ENCODE measurements at places on chromosomes 6 and 20.

DNA sequence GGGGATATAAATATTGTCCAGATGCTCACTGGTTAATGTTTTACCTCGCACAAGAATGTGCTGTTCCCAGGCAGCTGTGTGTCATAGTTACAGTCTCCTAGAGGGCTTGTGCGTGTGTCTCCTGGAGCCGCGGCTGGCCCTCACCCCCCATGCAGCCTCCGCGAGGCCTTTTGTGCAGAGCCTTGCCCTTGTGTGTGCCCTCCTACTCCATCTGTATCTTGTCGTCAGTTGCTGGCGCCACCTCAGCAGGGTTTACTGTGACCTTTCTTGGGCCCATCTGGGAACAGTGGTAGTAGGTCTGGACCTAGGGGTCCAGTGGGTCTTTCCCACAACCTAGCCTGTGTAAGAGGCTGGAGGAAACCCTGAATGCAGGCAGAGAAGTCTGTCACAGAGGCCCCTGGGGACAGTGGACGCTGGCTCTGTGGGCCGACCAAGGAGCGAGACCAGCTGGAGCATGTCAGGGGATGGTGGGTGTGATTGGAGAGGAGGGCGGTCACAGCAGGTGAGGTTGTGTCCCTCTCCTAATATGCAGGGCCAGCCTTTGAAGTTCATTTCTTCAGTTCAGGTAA, 35.2 kb downstream of the PPP1R14C start:
- DNase-seq, result no peak

DNA sequence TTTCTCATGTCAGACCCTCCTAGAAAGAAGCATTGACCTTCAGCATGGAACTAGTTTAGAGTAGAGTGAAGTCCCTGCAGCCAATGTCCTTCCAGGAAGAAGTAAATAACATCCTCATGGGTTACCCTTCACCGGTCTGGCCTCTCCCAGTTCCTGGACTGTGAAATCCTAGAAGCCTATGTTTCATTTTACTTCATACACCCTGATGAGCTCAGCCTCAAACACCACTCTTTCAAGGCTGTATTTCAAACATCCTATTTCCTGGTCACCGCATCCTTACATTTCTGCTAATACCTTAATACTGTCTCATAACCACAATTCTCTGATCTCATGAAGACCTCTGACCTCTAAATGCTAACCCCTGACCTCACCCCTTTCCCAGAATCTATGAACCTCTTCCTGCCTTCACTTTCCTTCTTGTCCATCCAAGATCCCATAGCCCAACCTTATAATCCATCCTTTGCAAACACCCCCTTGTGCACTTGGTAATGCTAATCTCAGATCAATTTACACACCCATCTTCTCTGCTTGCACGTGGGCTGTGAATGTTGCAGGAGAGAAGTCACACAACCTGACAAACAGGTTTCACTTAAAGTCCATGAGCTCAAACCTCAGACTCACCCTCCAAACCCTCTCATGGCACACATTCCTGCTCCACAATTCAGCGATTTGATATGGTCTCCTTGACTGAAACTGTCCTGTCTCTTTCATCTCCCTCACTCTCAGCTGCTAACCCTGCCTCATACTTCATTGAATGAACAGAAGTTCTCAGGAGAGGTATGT, 30.2 kb downstream of the SLC2A10 start:
- DNase-seq, result no peak

DNA sequence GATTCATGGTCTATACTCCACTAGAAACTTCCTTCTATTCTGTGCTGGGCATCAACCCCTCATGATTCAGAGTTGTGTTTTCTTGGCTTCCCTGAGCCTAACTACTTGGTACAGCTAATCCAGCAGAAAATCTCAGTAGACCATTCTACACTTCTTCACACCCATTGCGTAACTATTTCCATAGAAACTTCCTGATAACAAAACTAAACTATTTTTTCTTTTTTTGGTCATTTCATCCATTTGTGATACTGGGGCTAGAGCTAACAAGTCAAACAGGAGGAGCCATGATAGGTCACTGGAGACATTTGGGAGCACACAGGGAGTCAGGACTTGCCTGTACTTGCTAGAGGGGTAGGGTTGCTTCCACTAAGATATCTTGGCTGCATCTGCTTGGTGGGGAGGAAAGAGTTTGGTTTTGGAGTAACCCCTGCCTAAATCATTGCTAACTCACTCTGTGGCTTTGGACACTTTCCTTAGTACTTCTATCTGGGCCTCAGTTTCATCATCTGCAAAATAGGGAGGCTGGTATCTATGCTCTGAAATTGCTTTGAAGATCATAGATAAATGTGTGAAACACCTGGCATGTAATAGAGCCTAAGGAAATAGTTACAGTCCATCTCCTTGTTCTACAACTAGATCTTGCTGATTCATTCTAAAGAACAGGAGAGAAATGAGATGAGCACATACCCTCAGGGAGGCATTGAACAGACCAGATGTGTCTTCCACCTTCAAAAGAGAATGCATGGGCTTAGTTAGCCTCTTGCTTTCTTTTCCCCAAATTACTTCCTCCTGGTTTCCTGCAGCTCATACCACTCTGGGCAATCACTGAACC, 127.9 kb upstream of the ADGRF1 start:
- DNase-seq, result no peak

- DNase-seq, result no peak
These were observed 48.9 kb upstream of the SIRPA start for GRCh38 chr20:1846341-1846740.

- DNase-seq, result no peak
These were observed 193.5 kb downstream of the UNC5CL start for GRCh38 chr6:40845553-40845952.

- DNase-seq, result no peak
These were observed 445.0 kb downstream of the CDH26 start for GRCh38 chr20:60403105-60403741.

GRCh38 chr6:79913369-79913768, 34.0 kb downstream of the ELOVL4 start:
- DNase-seq, result no peak

- no peak for DNase-seq
These were observed 37.6 kb upstream of the SUPT3H start for GRCh38 chr6:45415315-45415714.

- peak; percentile 91 for DNase-seq
These were observed 170.2 kb downstream of the PREX1 start for GRCh38 chr20:48657426-48658197.

DNA sequence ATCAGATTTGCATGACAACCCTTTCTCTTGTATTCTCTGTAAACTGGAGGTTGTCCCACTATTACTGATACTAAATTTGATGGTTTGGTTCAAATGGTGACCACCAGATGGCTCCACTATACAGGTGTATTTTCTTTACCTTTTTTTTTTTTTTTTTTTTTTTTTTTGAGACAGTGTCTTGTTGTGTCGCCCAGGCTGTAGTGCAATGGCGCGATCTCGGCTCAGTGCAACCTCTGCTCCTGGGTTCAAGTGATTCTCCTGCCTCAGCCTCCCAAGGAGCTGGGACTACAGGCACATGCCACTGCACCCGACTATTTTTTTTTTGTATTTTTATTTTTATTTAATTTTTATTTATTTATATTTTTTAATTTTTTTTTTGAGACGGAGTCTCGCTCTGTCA, 6.6 kb upstream of the WTAP start:
- DNase-seq, result peak; percentile 54

- DNase-seq, result no peak
These were observed 225.9 kb downstream of the PTPRT start for GRCh38 chr20:42963796-42964195.

- DNase-seq, result no peak
These were observed 113.7 kb downstream of the CLIC5 start for GRCh38 chr6:45901767-45902650.

DNA sequence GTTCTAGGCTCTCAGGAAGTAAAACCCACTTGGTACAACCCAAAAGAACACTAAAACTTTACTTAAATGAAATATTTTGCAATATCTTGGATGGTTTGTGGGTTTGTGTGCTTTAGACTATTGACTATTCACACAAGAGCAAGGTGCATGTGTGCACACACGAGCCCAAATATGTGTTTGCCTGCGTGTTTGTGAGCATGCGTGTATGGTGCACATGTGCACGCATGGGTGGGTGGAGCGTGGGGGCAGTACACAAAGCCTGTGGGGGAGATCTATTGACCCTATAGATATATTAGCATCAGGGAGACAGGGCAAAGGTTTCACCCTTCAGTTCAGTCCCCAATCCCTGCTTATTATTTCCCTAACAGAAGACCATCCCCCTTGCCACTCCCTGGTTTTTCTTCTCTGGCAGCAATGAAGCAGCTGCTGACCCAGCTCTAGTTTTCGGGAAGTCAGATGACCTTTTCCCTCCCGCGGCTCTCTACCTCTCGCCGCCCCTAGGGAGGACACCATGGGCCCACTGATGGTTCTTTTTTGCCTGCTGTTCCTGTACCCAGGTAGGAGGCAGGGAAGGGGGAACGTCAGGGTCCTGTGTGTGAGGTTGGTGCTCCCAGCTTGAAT, at the start of gene C2:
Gene C2 (plus strand): TSS at position 476 of the 621 bp plus-strand sequence. CDS start 36 bp downstream, at position 512.
- DNase-seq, result no peak

GRCh38 chr6:38215225-38215624, 395.7 kb downstream of the ZFAND3 start:
- DNase-seq, result no peak

Measured in GM13977 (cell line).